ENCODE measurements at places on chromosomes 1 and 21.

DNA sequence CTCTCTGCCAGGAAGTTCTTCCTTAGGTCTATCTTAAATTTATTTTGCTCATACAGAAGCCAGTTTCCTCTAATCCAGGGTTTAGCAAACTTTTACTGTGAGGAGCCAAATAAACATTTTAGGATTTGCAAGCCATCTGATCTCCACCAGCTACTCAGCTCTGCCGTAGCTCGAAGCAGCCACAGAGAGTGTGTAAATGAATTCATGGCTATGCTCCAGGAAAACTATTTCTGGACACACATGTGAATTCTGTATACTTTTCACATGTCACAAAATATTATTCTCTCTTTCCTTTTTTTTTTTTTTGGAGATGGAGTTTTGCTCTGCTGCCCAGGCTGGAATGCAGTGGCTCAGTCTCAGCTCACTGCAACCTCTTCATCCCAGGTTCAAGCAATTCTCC lies 13.4 kb upstream of the AGTRAP start:
- no peak for DNase-seq

DNA sequence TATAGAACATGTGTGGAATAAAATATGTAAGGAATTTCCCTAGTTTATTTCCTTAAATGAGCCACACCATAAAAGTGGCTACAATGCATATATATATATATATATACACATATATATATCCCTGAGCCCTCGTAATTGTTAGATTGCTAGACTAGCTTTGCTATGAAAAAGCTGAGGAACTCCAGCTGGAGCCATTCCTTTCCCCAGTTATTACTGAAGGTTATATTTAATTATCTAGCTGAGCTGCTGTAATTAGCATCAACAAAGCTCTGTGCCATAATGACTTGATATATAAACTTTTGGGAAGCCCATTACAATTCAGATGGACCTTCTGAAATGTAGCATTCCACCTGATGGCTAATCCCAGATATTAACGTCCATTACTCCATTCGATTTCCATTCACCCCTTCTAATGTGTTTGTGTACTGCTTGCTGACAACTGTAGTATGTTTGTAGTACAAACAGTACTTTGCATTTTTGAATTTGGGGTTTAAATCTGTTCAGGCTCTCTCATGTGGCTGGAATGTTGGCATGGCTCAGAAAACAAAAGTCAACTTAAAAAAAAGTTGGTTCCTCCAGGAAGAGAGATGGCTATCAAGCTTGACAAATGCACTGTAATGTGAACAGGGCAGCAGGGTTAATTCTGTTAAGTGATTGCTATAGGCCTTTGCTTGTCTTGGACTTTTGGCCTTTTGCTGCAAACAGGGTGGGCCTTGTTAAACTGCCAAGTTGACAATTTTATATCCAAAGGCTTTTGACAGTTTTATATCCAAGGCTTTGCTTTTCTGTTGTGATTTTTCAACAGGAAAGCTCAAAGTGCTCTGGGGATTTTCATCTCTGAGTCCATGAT lies 170.0 kb downstream of the LTN1 start:
- DNase-seq, result peak; percentile 69

DNA sequence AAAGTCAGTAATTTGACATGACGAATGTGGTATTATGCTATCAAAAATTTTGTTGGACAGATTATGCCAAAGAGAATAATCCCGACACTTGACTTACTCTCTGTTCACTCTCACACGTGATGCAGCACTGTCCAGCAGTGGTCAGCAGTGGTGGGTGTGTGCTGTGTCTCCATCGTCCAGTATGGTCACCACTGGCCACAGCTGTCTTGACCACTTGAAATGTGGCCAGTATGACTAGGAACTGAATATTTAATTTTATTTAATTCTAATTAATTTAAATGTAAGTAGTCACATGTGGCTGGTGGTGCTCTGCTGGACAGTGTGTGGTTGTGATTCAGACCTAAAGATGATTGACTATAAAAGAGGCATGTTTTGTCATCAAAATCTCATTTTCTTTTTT lies 24.0 kb downstream of the URB2 start:
- DNase-seq, result no peak

DNA sequence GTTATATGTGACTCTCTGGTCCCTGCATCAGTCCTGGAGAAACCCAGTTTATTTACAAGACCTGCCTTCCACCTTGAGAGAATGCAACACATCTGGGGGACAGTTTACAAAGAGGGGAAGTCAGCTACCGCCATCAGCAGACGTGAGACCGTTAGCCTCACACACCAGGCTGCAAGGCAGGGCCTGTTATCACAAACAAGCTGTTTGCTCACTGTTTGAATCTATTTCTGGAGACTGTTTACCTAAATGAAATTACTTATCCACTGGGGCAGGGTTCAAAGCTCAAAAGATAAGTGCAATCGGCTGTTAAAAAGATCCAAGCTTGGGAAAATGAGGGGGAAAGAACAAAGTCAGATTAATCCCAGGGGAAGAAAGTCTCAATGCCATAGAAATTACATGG lies 134.4 kb downstream of the ZNF281 start:
- DNase-seq, result no peak

DNA sequence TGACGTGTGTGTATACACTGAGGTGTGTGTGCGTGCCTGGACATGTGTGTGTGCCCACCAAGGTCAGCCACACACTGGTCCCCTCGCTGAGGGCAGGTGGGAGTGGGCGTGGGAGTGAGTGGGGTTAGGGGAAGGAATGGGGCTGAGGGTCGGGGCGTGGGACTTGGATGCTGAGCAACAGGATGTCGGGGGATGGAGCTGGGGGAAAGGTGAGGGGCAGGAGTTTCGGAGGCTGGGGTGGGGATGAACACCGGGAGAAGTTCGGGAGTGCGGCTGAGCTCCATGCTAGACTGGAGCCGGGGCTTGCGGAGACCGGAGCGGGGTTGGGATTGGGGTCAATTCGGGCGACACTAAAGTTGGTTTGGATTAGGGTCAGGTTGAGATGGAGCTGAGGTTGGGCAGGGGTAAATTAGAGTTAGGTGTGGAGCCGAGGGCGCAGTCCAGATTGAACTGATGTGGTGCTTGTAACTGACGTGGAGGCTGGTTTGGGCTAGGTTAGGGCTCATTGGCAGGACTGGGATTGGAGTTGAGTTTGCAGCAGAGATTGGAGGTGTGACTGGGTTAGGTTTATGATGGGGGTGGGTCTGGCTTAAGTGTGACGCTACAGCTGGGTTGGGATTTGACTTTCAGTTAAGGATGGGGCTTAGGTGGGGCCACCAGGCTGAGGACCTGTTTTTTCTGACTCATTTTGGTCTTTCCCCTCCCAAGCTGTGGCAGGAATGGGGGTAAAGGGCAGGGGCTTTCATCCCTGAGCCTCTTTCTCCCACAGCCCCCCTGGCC lies 3.3 kb upstream of the GUCA2A start:
- DNase-seq, result no peak

DNA sequence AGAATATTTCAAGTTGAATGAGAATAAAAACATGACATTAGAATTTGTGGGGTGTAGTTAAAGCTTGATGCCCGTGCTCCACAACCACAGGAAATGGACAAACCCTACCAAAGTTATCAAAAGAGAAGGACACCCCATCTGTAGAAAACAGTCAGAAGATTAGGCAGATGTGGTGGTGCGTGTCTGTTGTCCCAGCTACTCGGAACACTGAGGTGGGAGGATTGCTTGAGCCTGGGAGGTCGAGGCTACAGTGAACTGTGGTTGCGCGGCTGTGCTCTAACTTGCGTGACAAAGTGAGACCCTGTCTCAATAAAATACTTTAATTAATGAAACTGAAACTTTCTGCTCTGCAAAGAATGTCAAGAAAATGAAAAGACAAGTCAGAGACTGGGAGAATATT lies 1.5 kb upstream of the SPATC1L start:
- DNase-seq, result no peak

DNA sequence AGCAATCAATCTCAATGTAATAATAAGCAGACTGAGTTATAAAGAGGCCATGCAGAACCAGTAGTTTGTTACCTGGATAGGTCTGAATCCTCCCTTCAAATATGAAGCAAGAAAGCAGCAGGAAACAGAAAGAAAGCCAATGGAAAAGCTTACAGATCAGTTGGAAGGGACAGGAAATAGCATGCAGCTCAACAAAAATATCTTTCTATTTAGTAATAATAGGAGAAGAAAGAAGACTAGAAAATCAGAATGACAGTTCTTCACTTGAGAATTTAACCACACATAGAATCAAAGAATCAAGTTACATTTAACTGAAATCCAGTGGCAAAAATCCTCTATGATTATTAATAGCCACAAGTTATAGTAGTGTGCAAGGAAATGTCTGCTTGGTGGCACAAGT lies 194.4 kb downstream of the EIF4G3 start:
- DNase-seq, result no peak

- DNase-seq, result no peak
Measured at GRCh38 chr1:204414016-204414415, 2.4 kb upstream of the PPP1R15B start.

GRCh38 chr1:30779294-30780071 lies 21.9 kb upstream of the LAPTM5 start:
- DNase-seq, result peak; percentile 72

DNA sequence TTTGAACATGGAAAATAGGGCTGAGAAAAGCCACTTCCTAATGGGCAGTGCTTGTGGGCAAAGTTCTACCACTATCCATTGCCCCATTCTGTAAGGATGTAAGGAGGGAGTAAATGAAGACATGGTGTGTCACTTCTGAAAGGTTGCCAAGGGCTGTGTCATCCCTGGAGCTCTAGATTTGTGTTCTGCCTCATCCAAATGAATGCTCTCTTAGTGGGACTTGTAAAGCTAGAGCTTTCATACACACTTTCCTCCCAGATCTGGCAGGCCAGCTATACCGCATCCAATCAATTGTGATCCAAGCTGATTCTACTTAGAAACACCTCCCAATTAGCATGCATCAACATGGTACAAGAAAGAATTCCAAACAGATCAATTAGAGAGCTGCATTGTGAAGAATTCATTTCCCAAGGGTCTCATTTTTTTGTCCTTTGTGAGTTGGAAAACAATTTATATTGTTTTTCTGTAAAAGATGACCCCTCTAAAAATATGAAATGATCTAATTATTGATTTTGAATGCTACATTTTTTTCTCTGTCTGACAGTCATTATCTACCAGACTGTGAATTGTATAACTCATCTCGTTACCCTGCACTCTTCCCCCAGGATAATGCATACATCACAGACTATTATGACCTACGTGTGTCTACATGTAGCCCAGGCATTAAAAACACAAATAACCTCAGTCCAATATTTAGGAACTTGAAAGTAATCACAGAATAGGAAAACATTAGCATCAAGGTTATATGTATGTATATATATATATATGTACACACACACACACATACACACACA lies 117.1 kb upstream of the DUSP10 start:
- DNase-seq, result no peak

- DNase-seq, result peak; percentile 41
Measured at GRCh38 chr21:37176716-37177115, 90.4 kb downstream of the VPS26C start.

- no peak for DNase-seq
Measured at GRCh38 chr1:182848736-182849135, 9.6 kb downstream of the DHX9 start.

- DNase-seq, result no peak
Measured at GRCh38 chr1:150182247-150182646, 32.5 kb downstream of the PLEKHO1 start.

DNA sequence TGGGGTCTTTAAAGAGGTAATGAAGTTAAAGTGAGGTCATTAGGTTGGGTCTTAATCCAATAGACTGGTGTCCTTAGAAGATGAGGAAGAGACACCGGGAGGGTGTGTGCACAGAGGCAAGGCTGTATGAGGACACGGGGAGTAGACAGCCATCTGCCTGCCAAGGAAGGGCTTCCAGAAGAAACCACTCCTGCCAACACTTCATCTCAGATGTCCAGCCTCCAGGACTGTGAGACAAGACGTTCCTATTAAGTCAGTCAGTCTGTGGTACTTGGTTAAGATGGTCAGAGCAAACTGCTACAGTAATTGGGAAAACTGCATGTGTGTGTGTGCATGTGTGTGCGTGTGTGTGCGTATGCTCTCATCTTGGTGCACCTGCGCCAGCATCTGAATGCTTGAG lies 77.1 kb downstream of the RYR2 start:
- DNase-seq, result no peak

- DNase-seq, result no peak
Measured at GRCh38 chr1:201551877-201552731, 13.2 kb downstream of the NAV1 start.

GRCh38 chr1:23555986-23556634 lies 3.2 kb downstream of the ID3 start:
- no peak for DNase-seq

DNA sequence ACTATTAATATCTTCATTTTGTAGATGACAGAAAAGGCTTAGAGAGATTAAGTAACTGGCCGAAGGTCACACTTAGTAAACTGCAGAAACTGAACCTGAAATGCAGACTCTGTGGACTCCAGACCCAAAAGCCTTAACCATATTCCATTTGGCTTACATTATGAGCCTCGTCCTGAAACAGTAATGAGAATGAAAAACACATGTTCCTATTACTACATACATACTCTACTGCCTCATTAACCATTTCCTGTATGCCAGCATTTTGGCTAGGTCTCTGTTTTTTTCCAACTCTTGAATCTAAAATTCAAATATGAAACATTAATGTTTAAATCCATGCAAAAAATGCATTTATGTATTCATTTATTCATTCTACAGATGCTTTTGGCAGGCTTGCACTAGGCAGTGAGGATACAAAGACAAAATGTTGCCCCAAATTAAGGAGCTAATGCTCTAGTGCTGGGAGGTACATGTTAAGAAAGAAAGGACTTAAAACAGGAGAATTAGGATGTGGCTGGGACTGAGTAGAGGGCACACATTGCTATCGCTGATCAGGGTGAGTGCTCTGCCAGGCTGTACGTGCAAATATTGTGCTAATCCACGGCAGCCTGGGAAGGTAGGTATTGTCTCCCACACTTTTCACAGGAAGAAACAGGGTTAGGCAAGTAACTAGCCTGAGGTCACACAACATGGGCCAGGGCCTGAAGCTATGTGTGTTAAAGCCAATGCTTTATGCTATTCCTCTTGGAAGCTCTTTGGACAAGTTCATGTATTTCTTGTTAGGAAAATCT lies 14.0 kb downstream of the DEGS1 start:
- no peak for DNase-seq

DNA sequence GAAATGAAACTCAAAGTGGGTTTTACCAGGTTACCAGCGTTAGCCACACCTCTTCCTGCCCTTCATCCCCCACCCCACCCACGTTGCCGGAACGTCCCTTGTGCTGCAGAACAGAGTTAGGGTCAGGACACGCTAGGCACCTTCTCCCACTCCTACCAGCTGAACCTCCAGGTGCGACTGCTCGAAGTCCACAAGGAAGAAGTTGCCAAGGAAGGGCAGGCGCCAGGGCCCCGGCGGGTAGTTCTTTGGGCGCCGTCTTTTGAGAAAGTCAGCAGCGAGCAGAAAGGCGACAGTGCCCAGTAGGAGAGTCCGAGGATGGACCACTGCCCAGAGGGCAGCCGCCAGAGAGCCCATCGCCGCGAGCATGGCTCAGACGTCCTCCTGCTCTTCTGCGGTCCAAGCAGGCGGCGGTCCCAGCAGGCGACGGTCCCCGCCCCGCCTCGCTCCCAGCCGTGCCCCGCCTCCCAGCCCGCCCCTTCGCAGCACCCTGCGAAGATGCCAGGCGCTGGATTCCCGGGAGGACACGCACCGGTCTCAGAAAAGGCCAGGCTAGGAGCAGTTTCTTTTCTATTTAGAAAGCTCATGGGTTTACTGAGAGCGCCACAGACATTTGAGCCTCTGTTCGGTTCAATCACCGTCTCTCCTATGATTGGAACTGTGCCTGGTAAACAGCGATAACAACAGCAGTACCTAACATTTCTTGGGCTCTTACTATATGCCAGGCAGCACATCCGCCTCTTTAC lies at the start of gene CYP2J2:
TSS of gene CYP2J2 (minus strand) at position 393 of the 743 bp plus-strand sequence. CDS start at position 366, 27 bp downstream.
- no peak for DNase-seq

GRCh38 chr1:46401154-46401913 lies 7.2 kb downstream of the FAAH start:
- DNase-seq, result no peak
